ENCODE measurements at places on chromosomes 13 and 19. TPM values are rescaled to one million over a fixed set of nuclear protein-coding genes. Genes with fewer than 3 reads are reported as not detected.

GRCh38 chr19:18478545-18479311, 40.8 kb upstream of the ISYNA1 start:
- DNase-seq, result peak; percentile 94

GRCh38 chr19:49981603-49982593, 20.9 kb upstream of the SIGLEC11 start:
- DNase-seq, result no peak

DNA sequence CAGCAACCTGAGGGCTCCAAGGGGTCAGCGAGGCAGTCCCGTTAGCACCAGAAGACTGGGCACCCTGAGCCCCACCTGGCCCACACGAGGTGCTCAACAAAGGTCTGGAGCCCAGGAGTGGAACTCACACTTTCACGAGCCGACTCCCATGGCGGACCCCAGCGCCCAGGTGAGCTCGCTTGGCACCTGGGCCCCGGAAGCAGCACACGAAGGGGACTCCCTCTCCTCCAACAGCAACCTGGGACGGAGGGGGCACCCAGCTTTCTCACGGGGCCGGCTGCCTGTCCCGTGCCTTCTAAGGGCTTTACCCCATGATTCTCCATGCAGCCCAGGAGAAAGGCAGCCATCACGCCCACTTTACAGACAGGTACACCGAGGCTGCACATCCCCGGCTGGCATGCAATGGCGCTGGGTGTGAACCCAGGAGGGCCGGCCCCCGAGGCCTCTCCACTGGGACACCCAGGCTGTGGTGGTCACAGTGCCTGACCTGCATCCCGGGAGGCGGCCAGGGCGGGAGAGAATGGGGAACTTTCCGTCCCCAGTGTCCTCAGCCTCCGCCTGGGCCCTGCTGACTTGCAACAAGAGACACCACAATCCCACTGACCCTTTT, 5.0 kb downstream of the PIP5K1C start:
- DNase-seq, result no peak

GRCh38 chr13:25379011-25379410, 7.2 kb downstream of the ATP8A2 start:
- DNase-seq, result no peak

GRCh38 chr19:4844348-4845179, 13.1 kb upstream of the TICAM1 start:
- no peak for DNase-seq

DNA sequence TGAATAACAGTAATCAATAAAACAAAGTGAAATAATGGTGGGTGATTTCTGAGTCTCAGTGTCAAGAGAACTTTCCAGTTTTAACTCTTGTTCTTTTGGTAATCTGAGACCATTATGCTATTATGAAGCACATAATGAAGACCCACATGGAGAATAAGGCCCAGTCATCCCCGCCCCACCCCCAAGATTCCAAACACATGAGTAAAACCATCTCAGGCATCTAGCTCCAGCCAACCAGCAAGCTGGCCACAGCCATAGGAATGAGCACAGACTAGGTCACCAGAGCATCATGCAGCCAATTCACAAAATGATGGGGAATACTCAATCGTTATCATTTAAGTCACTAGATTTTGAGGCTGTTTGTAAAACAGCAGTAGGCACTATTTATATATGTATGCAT, 1769.0 kb upstream of the PCDH20 start:
- no peak for DNase-seq

- no peak for DNase-seq
Measured at GRCh38 chr13:112806739-112807652, 117.2 kb downstream of the ATP11A start.

DNA sequence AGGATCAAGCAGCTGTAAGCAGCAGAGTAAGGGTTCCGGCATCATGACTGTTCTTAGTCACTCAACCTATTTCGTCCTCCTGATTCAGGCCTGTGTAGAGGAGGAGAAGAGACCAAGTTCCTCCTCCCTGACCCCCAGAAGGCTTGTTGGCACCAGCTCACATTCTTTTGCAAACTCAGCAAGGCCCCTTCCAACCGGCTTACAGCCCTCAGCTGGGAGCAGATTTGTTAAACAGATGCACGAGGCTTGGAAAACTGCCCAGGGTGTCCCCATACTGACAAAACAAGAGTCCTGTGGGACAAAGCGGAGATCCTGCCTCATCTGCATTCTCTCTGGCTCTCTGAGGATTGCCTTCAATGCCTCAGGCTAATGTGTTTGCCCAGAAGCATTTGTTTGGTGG, 113.2 kb upstream of the SOX21 start:
- DNase-seq, result no peak

GRCh38 chr19:37930416-37930815, 23.4 kb downstream of the SIPA1L3 start:
- DNase-seq, result no peak

- DNase-seq, result no peak
Measured at GRCh38 chr13:83753912-83754624, 128.2 kb downstream of the SLITRK1 start.

GRCh38 chr19:15260939-15261338, 28.7 kb upstream of the EPHX3 start:
- peak; percentile 17 for DNase-seq

DNA sequence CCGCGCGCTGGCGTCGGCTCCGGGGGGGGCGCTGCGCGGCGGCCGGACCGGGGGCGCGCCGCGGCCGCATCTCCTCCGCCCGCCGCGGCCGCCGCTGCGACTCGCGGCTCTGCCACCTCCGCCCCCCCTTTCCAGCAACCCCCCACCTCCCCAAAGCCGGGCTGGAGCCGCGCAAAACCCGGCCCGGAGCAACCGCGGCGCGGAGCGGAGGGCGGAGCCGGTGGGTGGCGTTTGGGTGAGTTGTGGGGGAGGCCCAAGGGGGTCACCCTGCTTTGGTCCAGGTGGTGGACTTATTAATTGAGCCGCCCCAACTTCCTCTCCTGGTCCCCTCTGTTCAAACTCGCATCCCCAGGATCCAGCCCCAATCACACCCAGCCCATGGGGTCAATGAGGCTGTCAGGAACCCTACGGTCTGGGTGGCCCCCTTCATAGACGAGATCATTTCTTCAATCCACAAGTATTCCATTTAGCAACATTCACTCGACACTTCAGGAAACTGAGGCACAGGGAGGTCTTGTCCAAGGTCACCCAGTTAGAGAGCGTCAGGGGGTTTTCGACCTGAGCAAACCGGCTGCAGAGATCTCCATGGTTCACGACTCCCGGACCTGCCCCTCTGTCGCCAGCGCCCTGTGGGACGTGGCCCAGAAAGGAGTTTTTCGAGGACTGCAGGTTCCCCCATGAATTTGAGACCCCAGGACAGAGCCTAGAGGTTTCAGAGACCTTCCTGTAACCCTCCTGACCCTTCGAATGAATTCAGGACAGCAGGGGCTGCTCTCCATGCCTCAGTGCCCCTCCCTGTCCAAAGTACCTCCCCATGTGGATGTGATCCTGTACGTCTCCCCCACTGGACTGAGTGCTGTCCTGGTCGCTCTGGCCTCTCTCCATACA, 22.4 kb upstream of the SEMA6B start:
- peak; percentile 30 for DNase-seq

GRCh38 chr13:70162141-70162540, 53.9 kb upstream of the KLHL1 start:
- no peak for DNase-seq

DNA sequence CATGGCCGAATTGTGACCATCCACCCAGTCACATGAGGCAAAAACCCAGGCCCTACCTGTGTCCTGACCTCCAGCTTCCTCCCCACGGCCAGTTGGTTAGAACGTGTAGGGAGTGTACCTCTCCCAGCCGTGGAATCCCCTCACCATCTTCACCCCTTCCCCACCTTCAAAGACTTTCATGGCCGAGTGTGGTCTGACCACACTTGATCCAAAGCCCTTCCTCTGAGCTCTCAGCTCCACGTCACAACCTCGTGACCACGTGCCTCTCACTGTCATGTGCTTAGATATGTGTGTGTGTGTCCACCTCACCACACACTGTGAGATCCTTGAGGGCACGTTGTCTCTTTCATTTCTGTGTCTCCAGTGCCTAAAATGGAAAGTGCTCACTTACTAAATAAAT, 48.6 kb upstream of the UBE2L5 start:
- peak; percentile 73 for DNase-seq

- DNase-seq, result no peak
Measured at GRCh38 chr13:26220575-26220974, 1.5 kb downstream of the RNF6 start.

DNA sequence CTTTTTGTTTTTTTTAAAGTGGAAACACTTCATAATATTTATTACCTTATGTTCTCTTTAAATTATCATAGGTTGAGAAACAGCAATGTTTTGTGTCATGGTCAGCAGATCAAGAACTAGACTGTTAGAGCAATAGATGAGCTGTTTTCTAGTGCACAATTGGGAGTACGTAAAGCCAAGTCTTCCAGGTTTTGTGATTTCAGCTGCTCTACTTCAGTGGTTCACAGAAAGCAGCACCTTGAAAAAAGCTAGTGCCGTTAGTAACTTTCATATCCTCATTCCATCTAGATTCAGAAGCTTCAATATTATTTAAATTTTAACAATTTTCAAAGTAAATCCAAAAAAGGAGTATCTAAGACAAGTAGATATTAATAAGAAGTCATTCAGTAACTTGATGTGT, 1.9 kb downstream of the GPR18 start:
- DNase-seq, result no peak

DNA sequence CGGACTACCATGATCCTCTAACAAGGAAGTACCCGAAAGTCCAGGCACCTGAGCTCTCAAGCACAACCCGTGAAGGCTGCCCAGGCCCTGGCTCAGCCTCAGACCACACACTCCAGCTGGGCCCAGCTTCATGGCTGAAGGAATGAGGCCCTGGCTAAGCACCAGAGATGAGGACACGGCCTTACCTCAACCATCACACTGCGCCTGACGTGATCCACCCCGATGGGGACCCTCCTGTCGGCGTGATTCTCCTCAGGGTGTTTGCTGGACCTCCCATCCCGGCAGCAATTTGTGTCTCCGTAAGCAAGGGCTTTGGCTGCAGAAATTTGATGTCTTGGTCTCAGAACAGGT, 56.5 kb downstream of the F2RL3 start:
- no peak for DNase-seq

DNA sequence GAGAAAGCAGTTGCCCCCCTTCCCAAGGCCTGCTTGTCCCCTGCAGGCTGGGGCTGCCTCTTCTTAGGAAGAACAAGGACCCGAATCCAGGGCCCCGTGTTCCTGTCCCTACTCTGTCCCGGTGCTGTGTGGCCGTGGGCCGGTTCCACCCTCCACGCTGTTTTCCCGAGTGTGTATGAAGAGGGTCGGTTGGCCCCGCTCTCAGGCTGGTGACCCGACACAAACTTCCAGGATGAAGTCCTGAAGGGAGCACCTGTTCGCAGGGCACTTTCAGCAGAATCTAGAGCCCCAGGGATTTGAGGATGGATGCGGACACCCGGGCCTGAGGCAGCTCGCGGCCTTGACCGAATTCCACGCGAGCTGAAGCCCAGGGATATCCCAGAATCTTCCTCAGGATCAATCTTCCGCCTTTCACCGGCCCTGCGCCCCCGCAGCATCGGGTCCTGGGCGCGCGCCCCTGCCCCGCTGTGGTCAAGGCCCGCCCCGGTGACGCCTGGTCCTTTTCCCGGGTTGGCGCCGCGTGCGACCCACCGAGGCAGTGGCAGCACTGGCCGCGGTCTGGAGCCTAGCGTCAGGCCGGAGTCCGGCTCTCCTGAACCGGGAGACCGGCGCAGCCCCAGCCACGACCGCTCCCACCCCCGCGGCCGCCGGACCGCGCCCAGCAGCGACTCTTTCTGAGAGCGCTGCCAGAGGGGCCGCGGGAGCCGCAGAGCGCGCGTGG, 528 bp upstream of the CHST8 start:
- no peak for DNase-seq

GRCh38 chr19:13839130-13839937, 37.6 kb upstream of the NANOS3 start:
- peak; percentile 97 for DNase-seq

DNA sequence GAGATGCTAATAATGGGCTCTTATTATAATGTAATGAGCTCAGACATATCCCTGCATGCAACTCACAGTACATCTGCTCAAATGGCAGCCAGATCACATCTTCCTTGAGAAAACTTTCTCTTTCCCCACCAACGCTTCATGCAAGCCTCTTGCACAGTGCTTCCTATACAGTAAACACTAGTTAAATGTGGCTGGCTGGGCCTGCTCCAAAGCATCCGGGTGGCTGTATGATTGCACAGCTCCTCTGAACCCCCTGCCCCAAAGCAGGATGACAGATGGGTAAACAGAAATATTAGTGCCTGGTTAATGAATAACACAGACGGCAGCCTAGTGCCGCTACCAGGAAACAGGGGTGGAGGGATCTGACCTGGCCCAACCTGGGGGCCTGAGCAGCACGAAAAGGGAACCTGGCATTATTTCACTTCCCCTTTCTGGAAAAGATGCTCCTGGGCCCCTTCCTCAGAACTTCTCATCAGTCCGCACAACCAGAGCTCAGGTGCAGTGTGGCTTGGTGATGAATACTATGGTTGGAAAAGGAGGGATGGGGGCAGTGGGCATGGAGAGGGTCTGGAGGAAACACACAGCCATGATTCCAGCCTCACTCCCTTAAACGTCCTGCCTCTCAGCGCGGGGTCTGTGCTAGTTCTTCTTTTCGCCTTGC, 10.8 kb downstream of the FFAR2 start:
- DNase-seq, result no peak

GRCh38 chr19:16821081-16821480, 8.1 kb upstream of the SIN3B start:
- DNase-seq, result no peak

GRCh38 chr13:98216135-98216565, 39.1 kb upstream of the RNF113B start:
- no peak for DNase-seq

GRCh38 chr19:12596927-12597548, 13.6 kb downstream of the ZNF490 start:
- no peak for DNase-seq

DNA sequence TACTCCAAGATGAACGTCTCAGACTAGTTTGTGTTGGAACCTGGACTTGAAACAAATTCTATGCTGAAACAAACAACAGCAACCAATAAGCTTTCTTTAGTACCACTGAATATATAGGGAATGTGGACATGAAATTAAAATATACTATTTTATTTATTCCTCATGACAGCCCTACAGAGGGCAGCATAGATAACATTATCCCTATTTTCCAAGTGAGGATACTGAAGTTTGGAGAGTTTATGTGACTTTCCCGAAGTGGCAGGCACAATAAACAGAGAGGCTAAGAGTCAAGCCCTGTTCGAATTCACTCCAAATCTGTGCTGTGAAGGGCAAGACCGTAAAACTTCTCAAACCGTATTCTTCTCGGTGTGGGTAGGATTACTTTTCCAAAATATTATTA, 509.9 kb upstream of the GPC6 start:
- no peak for DNase-seq

The FAM124A gene
- total RNA-seq, result 0.25 TPM

The CLASRP gene
- 72.7 TPM for total RNA-seq

The SCAMP4 gene
- total RNA-seq, result 25.1 TPM

The ADAMTS10 gene
- total RNA-seq, result 4.0 TPM

The CYP4F11 gene
- not detected for total RNA-seq

The B9D2 gene
- 5.1 TPM for total RNA-seq

The RASGRP4 gene
- 1.4 TPM for total RNA-seq

The SULT2B1 gene
- not detected for total RNA-seq

The MCEMP1 gene
- not detected for total RNA-seq

The IZUMO2 gene
- total RNA-seq, result not detected

The PTH2 gene
- not detected for total RNA-seq

The USHBP1 gene
- 0.29 TPM for total RNA-seq

The KCTD12 gene
- total RNA-seq, result 14.8 TPM
